ENCODE measurements at places on chromosomes 2 and 18.

- DNase-seq: no peak
Observed at GRCh38 chr18:48818329-48819254, 132.2 kb downstream of the SMAD7 start.

GRCh38 chr2:30223413-30223874 lies 7.9 kb upstream of the LBH start:
- DNase-seq: no peak

DNA sequence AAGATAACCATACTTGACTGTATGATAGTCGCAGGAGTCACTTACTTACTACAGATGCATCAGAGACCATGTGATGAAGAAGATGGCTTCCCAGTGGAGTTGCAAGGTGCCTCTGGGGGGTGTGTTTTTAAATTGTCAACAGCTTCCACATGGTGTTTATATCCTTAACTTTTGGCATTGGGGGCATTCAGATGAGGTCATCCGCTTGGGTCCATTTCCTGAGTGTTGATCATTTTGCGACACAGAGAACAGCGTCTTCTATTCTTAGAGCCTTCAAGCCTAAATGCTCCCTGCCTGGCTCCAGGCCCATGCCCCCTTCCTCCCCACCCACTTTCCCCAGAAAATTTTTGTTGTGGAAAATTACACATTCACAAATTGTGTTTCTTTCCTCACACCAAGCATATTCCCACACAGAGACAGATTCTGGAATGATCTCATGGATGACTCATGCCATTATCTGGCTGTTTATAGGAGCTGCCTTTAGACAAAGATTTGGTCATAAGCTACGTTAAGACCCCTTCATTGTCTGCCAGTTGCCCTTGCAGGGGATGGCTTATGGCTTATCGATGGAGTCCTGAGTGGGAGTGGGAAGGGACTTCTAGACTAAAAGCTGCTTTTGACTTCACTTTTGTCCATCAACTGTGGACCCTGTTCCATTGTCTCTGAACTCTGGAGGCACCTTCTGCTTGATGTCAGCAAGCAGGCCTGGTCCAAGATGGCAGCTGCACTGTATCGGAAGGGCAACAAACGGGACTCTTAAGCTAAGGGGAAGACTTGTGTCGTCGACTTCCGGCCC lies 91.8 kb downstream of the CABLES1 start:
- DNase-seq: no peak

- DNase-seq: no peak
Observed at GRCh38 chr18:76394780-76395476, 100.1 kb downstream of the ZNF516 start.

Data from T follicular helper cell (primary cell).